ENCODE measurements at places on chromosomes 11 and 22.
A peak's percentile ranks its signal among the peaks of the same experiment; 100 is the strongest.

DNA sequence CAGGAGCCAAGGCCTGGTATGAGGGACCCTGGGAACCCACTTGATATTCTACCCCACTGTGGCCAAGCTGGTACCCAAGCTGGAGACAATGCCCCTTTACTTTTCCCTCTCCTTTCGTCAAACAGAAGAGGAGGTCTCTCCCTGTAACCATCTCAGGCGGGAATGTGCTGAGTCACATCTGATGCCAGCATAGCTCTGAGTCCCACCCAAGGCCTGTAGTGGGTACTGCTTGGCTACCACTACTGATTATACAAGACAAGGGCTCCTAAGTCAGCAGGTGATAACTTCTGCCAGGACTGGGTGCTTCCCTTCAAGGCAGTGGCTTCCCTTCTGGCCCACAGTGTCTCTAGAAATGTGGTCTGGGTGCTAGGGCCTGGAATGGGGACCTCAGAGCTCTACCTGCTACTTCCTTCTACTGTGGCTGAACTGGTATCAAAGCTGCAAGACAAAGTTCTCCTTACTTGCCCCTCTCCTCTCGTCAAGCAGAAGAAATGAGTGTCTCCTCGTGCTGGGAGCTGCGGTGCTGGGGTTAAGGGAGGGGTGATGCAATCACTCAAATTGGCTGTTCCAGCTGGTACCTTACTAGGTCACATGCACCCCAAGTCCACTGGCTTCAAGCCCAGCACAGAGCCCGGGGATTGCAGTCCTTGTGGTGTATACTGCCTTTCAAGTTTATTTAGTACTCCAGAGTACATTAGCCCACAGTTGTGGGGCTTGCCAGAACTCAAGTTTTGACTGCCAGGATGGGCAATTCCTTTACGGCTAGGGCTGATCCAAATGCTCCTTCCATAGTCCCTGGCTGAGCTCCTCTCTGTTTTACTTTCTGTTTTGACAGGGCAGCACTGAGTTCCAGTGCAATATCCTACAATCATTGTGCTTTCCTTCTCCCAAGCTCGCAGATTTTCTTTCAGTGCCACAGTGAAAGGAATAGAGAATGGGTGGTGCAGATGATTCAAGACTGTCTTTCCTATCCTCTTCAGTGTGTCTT is 419.7 kb upstream of the CNTN5 start:
- no peak for DNase-seq

- no peak for DNase-seq
Observed at GRCh38 chr11:15336021-15336420, 221.3 kb downstream of the INSC start.

DNA sequence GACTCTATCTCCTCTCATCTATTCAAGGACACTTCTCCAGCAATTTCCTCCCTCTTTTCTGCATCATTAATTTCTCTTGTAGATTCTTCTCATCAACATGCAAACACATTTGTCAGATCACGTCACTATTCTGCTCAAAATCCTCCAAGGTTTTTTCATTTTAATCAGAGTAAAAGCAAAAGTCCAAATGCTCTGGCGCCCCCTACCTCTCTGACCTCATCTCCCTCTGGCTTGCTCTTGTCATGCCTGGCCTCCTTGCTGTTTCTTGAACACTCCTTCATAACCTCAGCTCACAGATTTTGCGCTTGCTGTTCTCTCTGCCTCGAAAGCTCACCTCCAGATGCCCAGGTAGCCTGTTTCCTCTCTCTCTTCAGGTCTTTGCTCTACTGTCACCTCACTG is 22.4 kb downstream of the RTCB start:
- no peak for DNase-seq

GRCh38 chr11:88487646-88488045 is 150.1 kb upstream of the CTSC start:
- no peak for DNase-seq

- DNase-seq: no peak
Observed at GRCh38 chr22:25795478-25795877, 53.5 kb downstream of the MYO18B start.

DNA sequence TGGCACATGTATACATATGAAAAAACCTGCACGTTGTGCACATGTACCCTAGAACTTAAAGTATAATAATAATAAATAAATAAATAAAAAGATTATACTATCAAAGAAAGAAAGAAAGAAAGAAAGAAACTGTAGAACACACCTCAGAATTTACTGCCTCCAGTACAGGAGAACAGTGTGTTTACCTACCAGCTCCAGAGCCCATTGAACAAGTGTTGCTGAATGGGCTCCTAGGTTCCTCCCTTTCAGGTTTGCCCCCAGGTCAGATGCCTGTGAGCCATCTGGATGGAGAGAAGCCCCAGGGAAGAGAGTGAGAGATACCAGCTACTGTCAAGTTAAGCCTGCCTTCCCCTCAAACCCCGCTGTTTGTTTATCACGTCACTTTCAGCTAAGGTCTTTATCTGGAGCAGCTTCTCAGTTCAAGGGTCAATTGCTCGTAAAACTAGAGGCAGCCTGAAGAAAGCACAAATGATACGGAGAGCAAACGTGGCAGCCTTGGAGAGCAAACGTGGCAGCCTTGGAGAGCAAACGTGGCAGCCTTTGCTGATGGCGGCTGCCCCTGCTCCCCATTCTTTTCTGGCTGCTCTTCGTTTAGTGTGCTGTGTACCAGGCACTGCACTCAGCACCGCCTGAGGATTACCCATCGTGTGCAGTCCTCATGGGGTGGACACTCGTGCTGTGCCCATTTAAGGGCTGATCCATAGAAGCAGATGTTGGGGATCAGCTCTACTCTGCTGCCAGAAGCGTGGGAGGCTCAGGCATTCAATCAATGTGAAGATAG is 111.7 kb downstream of the ADAMTS15 start:
- no peak for DNase-seq

DNA sequence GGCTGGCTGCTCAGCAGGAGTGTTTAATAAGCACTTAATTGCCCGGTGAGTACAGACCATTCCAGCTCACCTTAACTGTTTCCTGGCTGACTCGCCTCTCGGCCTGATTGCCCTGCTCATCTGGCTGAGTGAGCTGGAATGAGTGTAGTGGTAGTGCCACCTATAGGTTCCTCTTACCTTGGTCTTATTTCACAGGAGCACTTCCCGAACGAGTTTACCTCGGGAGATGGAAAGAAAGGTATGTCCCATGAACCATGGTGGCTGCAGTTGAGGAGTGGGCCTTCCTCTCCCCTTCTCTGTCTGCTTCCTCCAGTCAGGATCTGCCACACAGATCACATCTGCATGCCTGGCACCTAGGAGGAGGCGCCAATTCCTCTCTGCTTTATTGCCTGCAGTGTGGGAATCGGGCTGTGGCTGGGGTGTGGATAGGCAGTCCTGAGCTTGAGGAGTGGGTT is 26.7 kb downstream of the UPB1 start:
- no peak for DNase-seq

GRCh38 chr22:38946771-38947170 is 10.6 kb upstream of the APOBEC3A start:
- DNase-seq: no peak

DNA sequence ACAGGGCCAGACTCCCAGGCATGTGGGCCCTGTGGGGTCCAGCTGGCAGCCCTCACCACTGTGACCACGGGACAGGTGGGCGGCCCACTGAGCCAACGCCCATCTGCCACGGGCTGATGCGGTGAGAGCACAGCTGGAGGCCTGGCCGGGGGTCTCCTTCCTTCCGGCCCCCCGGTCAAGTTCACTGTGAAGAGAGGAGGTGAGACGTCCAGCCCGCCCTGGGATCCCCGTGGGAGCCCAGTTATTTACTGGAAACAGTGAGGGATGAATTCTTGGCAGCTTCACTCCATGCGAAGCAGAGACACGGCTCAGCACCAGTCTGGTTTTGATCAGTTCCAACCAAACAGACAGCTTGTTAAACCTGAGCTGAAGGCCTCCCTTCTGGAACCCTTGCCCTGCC is 38.7 kb downstream of the WNT11 start:
- no peak for DNase-seq

- no peak for DNase-seq
Observed at GRCh38 chr22:36743591-36744412, 32.1 kb downstream of the IFT27 start.

DNA sequence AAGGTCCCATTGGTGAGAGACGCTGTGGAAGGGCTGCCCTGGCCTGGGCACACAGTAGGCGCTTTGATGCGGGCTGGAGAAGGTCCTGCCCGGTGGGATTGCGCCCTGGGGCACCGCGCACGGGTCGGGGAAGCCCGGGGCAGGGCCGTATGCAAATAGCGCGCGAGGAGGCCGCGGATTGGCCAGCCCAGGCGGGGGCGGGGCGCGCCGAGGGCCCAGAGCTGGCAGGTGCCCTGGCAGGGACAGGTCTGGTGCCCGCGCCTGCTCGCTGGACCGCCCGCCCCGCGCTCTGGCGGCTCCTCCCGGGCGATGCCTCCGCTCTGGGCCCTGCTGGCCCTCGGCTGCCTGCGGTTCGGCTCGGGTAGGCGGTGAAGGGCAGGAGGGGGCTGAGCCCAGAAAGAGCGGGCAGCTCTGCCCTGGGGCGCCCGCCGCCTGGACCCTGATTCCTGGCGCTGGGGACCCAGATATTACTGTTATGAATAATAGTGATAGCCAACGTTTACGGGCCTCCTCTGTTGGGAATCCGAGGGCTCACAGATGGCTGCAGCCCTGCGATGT is at the start of gene UPK3A:
TSS of gene UPK3A (plus strand) at position 245 of the 558 bp plus-strand sequence. CDS start at position 310, 65 bp downstream.
- peak; percentile 49 for DNase-seq

GRCh38 chr22:47204002-47204979 is 441.8 kb downstream of the TBC1D22A start:
- DNase-seq: no peak

GRCh38 chr11:46554213-46555147 is 39.3 kb downstream of the AMBRA1 start:
- DNase-seq: no peak

DNA sequence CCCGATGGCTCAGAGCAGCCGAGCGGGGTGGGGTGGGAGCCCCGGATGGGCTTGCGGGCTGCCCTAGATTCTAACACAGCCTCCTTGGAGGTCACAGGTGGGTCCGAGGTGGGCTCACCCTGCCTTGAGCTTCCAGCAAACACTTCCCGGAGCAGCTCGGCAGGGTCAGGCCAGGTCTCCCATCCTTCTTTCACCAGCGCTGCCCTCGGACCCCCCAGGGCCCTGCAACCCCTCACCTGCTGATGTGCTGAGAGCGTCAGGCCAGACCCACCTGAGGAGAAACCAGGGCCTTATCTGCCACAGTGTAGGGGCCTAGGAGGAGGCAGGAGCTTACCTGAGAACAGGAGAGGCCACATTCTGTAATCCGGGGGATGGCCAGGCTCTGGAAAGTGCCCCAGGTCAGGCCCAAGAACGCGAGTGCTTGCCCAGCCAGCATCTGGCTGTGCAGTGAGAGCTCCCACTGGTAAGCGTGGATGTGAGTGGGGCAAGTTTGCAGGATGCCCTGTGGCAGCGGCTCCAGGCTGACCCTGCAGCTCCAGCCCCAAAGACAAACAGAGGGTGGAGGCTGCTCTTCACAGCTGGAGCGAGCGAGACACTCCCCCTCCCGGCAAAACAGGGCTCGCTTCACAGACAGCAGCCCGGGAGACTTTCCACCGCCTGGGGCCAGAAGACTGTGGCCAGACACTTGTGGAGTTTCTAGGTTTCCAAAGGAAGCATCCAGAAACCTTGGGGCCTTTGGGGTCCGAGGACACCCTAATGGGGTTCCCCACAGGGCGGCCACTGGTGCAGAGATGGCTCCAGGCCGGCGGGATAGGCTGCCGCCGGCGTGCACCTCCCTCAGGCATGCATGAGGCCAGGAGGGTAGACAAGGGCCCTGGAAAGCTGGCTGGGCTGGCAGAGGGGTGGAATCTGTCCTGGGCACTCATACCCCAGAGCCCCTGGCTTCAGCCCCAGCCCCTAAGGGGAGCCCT is at the start of gene IL17REL:
TSS of gene IL17REL (minus strand) at position 555 of the 971 bp plus-strand sequence. CDS start at position 436, 119 bp downstream.
- DNase-seq: no peak

DNA sequence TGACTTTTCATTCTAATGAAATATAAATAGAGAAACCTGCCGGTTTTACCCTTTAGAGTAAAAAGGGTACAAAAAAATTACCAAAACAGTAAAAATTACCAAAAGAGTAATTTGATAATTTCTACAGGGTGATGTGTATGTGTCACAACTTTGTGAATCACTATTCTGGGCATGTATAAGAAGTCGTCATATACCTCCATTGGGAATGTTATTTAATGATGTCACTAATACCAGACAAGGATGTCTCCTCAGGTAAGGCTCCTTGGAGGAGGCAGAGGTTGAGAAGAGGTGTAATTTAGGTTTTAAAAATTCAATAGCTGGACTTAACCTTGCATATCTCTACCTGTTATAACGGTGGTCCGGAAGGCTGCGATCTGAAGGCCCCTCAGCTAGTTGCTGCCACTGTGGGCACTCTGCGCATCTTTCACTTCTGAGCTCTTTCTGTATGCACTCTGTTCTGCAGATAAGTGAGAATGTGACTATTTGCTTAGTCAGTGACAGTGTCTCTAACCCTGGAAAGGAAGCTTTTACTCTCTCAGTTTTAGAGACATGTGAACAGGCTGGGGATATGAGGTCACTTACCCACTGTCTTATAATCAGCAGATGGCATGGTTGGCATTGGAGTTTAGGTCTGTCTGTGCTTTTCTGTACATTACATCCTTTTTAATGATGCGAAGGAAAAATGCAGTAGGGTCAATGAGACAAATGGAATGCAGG is 987 bp upstream of the NCR3LG1 start:
- no peak for DNase-seq

- DNase-seq: no peak
Observed at GRCh38 chr11:74147199-74147929, 23.4 kb downstream of the C2CD3 start.

GRCh38 chr11:133467686-133468085 is 64.6 kb downstream of the OPCML start:
- DNase-seq: no peak

DNA sequence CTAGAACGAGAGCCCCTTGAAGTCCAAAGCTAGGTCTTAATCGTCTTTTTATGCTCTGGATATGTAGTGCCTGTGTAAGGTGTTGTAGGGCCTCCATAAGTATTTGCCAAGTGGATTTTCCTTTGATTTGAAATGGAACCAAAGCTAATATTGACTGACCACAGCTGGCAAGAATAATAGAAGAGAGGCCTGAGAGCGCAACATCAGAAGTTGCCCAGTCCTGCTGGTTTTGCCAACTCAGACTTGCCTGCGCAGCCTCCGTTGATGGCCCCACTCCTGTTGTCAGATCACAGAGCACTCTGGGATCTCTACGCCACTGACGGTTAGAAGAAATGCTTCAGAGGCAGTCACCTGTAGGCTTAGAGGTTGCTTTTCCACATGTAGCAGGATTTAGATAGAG is 251.2 kb downstream of the TENM4 start:
- DNase-seq: no peak

DNA sequence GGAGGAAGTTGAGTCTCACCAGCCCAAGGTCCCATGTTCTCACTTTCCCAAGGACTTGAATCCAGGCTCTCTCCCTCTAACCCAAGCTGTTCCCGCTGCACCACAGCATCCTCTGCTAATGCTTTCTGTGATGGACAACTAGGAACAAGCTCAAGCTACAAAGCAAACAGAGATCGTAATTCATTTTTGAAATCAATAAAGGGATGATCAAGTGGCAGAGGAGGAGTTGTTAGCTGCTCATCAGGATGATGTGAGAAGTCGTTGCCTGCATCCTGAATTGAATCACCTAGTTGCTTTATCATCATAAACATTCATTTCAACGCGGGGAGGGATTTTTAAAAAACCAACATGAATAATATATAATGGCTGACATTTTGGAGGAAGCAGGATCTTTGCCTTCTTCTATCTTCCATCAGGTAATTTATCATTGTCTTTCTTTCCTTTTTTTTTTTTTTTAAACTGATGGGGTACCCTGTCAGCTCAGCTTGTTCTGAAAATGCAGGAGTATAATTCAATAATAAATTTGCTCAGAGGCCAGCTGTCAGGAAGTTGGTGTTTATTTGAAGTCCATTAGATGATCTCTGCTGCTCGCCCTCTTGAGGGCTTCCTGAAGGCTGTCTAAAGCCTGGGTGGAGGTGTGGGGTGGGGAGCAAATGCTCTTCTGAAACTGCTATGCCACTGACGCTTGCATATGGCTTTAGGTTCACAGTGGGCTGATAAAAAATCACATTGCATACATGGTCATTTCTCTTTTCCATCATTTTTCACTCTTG is 174.4 kb upstream of the NARS2 start:
- no peak for DNase-seq
